Neural crest cell (in vitro differentiated cells): ENCODE measurements at places on chromosomes 3 and 15.

GRCh38 chr15:96115642-96116041, 214.9 kb upstream of the NR2F2 start:
- DNase-seq = no peak
- H3K4me1 ChIP-seq = peaks cover 16% of the 10 kb centered on the region
- H3K36me3 ChIP-seq = peaks cover 4% of the 10 kb centered on the region
- no peak overlapping the region for H3K4me3 ChIP-seq
- H3K27me3 ChIP-seq = no peaks in the 10 kb centered on the region

- no peak overlapping the region for H3K4me3 ChIP-seq
- H3K27ac ChIP-seq = no peak overlapping the region
- no peaks in the 10 kb centered on the region for H3K4me1 ChIP-seq
Measured at GRCh38 chr3:34248352-34248751, 449.9 kb downstream of the PDCD6IP start.

- H3K4me1 ChIP-seq = peaks cover 10% of the 10 kb centered on the region
- no peaks in the 10 kb centered on the region for H3K36me3 ChIP-seq
- H3K27me3 ChIP-seq = no peaks in the 10 kb centered on the region
Measured at GRCh38 chr3:173139420-173139819, 1.6 kb downstream of the SPATA16 start.

- peaks cover 4% of the 10 kb centered on the region for H3K4me1 ChIP-seq
- no peak overlapping the region for H3K27ac ChIP-seq
- no peak overlapping the region for H3K4me3 ChIP-seq
- DNase-seq = no peak
Measured at GRCh38 chr3:149872589-149872988, 59.6 kb downstream of the RNF13 start.

DNA sequence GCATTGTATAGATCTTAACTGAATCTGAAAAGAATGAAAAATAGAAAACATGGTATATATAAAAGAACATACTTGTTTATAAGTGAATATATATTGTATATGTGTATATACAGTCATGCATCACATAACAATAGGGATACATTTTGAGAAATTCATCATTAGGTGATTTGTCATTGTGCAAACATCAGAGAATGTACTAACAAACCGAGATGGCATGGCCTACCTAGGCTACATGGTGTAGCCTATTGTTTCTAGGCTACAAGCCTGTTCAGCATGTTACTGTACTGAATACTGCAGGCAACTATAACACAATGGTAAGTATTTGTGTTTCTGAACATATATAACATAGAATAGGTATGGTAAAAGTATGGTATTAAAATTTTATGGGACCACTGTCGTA, 64.6 kb upstream of the CHRM5 start:
- DNase-seq = no peak
- H3K27me3 ChIP-seq = no peaks in the 10 kb centered on the region
- no peaks in the 10 kb centered on the region for H3K4me1 ChIP-seq
- no peaks in the 10 kb centered on the region for H3K36me3 ChIP-seq
